ENCODE measurements at places on chromosomes 2 and 18.

DNA sequence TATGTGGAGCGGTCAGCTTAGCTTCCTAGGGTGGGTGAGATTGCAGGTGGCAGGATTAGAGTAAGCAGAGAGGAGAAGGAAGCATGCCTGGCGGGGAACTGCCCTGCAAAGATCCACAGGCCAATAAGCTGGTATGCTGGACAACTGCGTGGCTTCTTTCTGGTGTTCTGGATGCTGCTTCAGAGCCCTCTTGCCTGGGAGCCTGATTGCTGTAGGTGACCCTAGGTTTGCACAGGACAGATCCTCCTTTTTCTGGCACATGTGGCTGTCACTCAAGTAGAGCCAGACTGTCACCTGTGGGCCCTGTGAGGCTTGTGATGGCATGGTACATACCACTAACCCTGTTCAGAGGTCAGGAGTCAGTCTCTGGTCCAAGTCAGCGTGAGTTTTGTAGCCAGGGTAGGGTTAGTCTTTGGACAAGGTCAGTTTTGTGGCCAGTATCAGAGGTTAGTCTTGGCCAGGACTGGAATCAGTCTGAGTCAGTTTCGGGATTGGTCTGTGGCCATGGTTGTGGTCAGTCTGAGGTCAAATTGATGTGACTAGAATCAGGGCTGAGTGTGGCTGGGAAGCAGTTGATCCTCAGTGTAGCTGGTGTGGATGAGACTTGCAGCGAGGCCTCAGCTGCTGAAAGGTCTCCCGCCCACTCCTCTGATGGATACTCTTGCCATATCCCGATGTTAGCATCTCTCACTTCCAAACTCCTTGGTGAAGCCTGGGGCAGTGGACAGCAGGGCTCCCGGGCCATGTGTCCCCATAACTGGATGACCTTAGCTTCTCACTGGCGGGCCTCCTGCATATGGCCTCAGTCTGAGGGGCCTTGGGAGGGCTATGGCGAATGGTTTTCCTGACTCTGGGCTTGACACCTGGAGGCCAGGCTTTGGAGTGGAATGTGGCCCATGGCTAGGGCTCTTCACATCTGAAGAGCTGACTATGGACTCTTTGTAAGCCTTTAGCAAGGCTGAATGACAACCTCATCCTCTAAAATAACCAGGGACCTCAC lies 260.5 kb downstream of the DYSF start:
- DNase-seq: no peak

GRCh38 chr18:22149710-22150109 lies 19.7 kb upstream of the GATA6 start:
- no peak for DNase-seq

DNA sequence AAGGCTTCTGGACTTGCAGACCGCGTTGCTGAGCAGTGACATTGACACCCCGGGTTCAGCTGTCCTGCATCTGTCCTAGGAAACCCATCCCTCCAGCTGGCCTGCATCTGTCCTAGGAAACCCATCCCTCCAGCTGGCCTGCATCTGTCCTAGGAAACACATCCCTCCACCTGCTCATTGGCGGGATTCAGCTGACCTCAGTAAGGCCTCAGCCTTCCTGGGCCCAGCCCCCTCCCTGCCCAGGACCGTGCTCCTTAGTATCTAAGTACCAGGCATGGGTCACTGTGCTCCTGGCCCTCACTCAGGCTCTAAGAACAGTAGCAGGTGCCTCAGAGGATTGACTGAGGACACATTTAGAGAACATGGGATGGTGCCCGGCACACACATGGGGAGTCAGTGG lies 1.2 kb downstream of the MLPH start:
- DNase-seq: no peak

DNA sequence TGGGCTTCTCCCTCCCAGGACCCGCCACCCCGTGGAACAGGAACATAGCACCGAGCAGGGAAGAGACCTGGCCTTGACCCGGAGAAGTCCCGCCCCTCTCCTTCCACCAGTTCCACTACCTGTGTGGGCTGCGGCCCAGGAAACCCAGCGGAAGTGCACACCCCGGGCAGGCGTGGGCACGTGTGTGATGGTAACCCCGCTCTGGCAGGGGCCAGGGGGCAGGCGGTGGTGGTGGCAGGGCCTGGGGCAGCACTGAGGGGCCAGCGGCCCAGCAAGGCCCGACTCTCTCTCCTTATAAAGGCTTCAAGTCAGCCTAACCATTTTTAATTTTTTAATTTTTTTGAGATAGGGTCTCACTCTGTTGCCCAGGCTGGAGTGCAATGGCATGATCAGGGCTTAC lies 129.0 kb upstream of the FAM98A start:
- DNase-seq: no peak

DNA sequence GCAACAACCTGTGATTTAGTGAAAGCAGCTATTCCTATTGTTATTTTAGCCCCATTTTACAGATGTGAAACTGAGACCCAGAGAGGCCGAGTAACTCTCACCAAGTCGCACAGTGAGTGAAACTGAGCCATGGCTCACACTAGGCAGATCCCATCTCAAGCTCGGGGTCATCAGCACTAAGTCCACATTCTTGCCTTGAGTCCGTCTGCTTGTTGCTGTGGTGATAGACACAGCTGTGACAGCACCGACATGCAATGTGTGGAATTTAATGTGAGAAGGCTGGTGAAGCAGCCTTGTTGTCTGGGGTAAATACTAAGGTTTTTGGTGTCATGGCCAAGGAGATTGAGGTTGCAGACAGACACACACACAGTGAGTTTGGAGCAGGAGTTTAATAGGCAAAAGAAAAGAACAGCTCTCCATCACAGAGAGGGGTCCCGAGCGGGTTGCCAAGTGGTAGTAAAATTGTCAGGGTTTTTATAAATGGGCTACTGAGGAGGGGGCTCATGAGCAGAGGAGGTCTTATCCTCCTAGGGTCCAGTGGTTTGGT lies 40.2 kb upstream of the GMCL1 start:
- peak; percentile 62 for DNase-seq

DNA sequence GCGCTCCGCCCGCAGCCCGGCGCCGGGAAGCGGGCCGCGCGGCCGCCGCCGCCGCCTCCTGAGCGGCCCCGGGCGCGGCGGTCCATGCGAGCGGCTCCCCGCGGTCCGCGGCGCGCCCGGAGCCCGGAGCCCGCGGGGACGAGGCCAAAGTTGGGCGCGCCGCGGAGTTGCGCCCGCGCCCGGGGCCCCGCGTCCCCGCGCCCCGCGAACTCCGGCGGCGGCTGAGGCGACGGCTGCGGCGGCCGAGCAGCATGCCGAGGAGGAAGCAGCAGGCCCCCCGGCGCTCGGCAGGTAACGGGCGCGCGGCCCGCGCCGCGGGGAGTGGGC lies 992 bp downstream of the TSHZ1 start:
- DNase-seq: no peak

DNA sequence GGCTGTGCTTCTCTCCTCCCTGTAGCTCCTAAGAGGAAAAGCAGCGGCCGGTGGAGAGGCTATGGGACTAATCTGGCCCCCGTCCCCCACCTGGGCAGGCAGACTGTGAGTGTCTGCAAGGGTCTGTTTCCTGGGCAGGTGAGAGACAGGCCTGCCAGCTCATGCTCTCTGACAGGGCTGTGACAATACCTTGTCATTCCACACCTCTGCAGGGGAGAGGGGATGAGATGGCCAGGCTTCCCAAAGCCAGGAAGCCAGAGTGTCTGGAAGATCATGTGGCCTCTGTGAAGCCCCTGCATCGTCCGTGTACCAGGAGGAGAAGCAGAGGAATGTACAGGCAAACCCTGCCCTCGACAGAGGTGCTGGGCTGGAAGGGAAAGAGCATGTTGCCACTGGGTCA lies 142.5 kb upstream of the GATA6 start:
- no peak for DNase-seq

GRCh38 chr2:45390441-45390840 lies 220.6 kb downstream of the SRBD1 start:
- no peak for DNase-seq

GRCh38 chr18:32480581-32480980 lies 9.9 kb upstream of the GAREM1 start:
- no peak for DNase-seq

DNA sequence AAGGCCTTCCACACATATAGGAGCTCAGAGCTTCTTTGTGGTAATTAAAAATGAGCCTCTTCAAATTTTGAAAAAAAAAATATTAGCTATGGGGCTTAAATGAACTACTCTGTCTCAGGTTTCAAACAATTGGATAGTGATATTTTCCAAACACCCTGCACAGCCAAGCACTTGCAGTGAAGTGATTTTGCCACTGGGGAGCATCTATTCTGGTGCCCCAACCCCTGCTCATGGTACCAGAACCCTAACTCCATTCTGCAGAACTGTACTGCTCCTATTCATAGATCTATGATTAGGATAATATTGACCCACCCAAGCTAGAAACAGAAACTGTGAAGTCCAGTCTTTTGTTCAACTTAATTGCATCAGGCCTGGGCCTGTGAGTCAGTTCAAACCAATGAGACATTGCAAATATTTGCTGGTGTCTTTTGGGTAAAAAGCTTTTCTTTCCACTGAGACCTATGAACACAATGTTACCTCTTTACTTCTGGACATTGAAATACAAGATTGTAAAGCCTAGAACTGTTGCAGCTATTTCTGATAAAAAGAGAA lies 324.0 kb downstream of the GALNT13 start:
- no peak for DNase-seq

DNA sequence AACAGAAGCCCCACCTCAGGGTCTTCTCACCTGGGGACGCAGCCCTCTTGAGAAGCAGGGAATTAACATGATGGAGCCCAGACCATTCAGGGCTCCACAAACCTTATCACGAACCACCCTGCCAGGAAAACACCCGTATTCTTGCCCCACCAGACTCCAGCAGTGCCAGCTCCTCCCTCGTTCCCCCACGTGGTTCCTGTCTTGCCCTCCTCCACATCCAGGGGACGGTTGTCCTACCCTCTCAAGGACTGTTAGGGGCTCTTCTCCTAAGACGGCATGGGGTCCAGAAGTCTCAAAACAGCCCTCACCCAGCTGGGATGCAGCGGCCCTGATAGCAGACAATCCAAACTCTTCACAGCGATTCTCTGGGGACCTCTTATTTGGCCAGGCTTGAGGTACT lies 372.2 kb upstream of the HS6ST1 start:
- no peak for DNase-seq

DNA sequence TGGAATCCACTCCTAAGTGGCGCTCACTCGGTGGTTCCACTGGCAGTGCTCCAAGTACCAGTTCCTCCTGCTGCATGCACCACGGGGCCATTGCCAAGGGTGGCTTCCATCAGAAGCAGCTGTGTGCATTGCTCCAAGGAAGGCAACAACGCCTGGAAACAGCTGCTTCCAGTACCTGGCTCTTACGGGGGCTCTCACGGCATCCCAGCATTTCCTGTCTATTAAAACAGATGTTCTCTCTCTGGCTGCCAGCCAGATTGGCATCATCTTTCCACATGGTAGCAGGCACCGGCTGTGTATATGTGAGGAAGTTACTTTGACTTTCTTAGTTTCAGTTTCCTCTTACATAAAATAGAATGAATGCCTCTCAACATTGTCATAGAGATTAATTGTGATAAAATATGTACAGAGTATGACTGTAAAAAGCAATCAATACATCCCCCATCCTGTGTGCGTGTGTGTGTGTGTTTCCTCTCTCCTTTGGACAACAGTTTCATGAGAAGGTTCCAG lies 84.9 kb downstream of the CMPK2 start:
- no peak for DNase-seq

- no peak for DNase-seq
These were observed 59.7 kb upstream of the PMAIP1 start for GRCh38 chr18:59839931-59840685.

- no peak for DNase-seq
These were observed 16.3 kb downstream of the SULT1C2 start for GRCh38 chr2:108304975-108305374.

- DNase-seq: no peak
These were observed 219.7 kb upstream of the HS6ST1 start for GRCh38 chr2:128538396-128538795.

DNA sequence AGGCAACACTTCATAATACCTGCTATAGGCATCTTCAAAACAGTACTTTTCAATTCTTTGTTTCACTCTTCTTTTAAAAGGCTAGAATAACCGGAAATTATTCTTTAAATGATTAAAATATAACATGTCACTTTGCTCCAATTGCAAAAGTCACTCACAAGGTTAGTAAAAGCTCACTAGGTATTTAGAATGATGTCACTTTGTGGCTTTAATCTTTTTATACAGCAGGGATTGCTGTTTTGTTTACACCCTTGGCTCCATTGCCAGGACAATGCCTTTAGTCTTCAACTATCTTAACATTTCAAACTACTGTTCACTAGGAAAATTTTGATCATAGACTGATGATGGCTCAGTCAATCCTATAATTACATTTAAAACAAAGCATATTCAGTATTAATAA lies 157.1 kb downstream of the BAZ2B start:
- DNase-seq: no peak

- DNase-seq: no peak
These were observed 83.1 kb downstream of the NBEAL1 start for GRCh38 chr2:203097735-203098134.

- DNase-seq: no peak
These were observed 18.4 kb downstream of the PREPL start for GRCh38 chr2:44342854-44343253.

DNA sequence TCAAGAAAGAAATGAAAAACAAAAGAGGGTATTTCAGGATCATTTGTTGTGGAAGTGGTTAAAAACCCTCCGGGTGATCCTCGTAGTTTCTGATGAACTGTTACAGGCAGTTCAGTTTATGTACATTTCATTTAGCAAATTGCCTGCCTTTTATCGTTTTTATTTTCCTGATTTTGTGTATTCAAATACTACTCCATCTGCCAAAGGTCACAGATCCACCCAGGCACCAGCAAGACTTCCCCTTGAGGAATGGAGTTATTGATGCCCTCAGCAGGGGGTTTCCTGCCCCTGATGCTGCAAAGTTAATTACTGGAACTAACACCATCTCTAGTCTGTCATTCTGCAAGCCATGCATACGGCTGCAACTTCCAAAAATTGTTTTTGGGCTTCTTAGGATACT lies 641.9 kb downstream of the SLC4A3 start:
- no peak for DNase-seq

DNA sequence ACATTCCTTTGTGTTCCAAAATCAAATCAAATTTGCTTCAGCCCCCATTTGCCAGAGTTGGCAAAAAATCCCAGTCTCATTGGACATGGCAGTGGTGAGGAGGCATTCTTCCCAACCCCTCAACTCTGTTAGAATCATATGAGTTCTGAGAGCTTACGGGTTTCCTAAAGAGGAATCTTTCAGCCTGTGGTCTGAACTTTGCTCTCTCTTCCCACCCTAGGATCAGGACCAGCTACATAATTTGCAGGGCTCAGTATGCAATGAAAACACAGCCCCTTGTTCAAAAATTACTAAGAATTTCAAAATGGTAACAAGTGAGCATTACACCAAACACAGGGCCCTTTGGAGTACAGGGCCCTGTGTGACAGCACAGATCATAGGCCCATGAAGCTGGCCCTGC lies 47.1 kb upstream of the RMND5A start:
- DNase-seq: no peak

GRCh38 chr18:55487997-55488396 lies 100.0 kb downstream of the TCF4 start:
- no peak for DNase-seq

- DNase-seq: no peak
These were observed 242.2 kb downstream of the FIGN start for GRCh38 chr2:163493359-163494298.

Measured in AG04450 (cell line).